ENCODE measurements at places on chromosomes 3 and 15. TPM values are rescaled to one million over a fixed set of nuclear protein-coding genes. Genes with fewer than 3 reads are reported as not detected.

FBLN2 gene
- polyA plus RNA-seq = 23.9 TPM

GPR171 gene
- polyA plus RNA-seq = not detected

FBXO40 gene
- polyA plus RNA-seq = not detected

IL16 gene
- 3.8 TPM for polyA plus RNA-seq

ALPK3 gene
- 0.09 TPM for polyA plus RNA-seq

DUOXA2 gene
- not detected for polyA plus RNA-seq

DNA sequence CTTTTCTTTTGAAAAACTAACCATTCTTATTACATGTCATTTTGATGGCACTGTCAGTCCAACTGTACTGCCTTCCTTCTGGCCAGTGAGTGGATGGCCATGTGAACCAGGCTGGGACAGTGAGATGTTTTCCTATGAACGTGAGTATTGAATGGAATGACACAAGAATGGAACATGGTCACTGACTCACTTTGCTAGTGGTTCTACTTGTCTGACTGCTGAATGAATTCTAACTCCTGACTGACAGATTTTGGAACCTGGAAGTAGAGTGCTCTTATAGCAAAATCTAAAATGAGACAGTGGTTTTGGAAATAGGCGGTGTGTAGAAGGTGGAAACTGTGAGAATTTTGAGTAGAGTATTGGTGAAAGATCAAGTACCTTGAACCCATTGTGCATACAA lies 606.9 kb upstream of the KCNMB2 start:
- no peak for DNase-seq

DNA sequence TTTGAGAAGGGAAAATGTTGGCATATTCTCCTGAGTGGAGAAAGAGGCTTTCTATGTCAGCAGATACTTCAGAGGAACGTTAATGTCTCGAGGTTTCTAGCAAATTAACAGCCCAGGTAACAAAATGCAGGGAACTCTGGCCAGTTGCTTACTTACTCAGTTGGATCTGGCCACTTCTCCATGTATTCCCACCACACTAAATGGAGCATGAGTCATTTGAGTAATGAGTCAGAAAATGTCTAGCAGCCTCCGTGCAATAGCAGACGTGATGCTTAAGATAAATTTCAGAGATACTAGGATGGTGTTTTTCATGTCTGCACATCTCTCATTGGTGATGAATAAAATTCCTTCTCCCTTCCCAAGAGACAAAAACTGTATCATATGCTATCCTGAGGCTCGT lies 671.5 kb downstream of the FHIT start:
- peak; percentile 61 for DNase-seq

- no peak for DNase-seq
Observed at GRCh38 chr15:97085731-97086130, 755.2 kb downstream of the NR2F2 start.

- DNase-seq = no peak
Observed at GRCh38 chr3:174101244-174101643, 703.7 kb downstream of the NLGN1 start.

- no peak for DNase-seq
Observed at GRCh38 chr3:52289747-52290595, 2.3 kb downstream of the GLYCTK start.

DNA sequence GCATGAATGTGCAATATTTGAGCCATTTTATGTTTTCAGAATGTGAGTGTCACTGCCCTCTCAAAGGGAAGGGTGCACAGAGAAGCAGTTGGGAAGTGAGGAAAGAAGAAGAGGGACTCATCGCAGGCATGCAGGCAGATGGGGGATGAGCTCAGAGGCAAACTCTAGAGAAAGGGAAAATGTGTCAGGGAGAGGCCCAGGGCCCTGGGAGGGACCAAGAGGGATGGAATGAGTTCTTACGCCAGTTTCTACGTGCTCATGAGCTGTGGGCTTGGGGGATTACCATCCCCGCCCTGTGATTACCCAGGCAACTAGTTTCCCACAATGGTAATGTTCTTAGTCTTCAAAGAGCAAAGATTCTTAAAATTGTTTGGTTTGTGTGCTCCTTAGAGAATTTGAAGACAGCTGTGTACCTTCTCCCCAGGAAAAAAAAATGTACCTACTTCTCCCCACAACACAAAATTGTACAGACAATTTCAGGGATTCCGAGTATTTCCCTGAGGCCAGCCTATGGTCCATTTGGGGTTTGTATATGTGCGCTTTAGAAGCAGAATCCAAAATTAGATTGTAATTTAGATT lies 17.8 kb downstream of the GCSAM start:
- DNase-seq = no peak

- DNase-seq = no peak
Observed at GRCh38 chr3:66629150-66629981, 128.5 kb upstream of the LRIG1 start.

- DNase-seq = no peak
Observed at GRCh38 chr3:184812662-184813042, 686 bp downstream of the VPS8 start.

DNA sequence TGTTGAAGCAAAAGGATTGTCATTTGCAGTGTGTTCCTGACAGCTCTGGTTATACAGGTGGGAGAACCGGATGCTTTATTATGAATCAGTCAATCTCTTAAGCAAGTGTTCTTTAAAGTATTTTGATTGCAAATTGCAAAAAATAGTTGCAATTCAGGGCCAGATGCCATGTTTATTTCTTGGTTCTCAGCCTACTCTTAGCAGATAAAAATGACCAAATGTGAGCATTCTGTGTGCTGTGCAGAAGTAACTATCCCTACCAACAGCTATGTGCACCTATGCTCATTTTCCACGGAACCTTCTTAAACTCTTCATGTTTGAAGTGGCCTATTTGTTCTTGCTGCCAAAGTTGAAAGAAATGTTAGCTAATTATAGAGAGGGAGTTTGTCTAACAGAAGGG lies 262.3 kb upstream of the RASGRP1 start:
- DNase-seq = no peak

DNA sequence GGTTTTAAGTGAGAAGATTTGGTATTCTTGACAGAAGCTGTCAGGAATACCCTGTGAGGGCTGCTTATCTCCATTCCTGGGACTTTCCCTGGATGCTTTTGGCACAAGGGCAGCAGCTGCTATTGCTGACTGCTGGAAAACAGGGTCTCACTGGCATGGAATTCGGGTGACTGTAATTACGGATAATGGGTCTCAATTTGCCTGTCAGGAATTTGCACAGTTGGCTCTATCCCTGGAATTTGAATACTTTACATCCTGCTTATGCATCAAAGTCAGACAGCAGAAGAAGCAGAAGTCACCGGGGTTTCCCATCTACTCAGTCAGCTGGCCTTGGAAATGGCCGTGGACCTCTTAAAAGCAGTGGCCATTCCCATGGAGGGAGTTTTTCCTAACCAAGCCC lies 25.9 kb upstream of the AKAP13 start:
- no peak for DNase-seq

GRCh38 chr15:35061161-35061824 lies 23.8 kb downstream of the NANOGP8 start:
- no peak for DNase-seq

GRCh38 chr15:48616216-48616615 lies 29.3 kb downstream of the FBN1 start:
- peak; percentile 37 for DNase-seq

DNA sequence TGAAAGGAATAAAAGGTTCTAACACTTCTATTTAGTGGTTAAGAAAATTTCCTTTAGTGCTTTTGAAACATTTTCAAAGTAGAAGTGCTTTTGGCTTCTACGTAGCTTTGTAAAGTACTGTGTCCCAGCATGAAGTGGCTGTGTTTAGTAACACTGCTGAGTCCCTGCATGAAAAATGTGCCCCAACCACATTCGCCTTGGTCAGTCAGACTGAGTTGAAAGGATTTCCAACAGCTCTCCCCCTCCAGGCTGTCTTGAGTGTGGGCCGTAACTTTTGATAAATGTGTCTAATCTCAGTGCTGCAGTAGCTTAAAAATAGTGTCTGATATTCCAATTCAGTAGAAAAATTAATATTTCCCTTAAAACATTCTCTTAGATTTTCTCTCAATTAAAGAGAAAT lies 115.0 kb downstream of the NR1D2 start:
- DNase-seq = no peak

Measured in AG04450 (cell line).